ENCODE measurements at places on chromosomes 12 and 14.

- no peak for DNase-seq
These were observed 543.9 kb upstream of the LRFN5 start for GRCh38 chr14:41062826-41063225.

- DNase-seq: no peak
These were observed 6.2 kb upstream of the PTGER2 start for GRCh38 chr14:52307905-52308304.

DNA sequence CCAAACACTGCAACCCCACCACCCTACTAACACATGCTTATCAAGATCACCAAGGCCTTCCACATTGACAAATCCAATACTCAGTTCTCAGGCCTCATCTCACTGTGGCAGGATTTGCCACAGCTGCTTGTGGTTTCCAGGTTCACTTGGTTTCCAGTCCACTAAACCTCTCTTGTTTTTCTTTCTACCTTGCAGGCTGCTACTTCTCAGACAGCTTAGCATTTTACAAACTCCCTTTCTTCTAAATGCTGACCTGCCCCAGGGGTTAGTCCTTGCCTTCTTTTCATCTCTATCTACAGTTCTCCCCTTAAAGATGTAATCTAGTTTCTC, 84.1 kb downstream of the BCAT1 start:
- no peak for DNase-seq

- peak; percentile 72 for DNase-seq
These were observed 636 bp downstream of the GOLGA3 start for GRCh38 chr12:132827763-132828703.

GRCh38 chr12:105799103-105799502, 339.7 kb downstream of the NUAK1 start:
- no peak for DNase-seq

- DNase-seq: no peak
These were observed 75.6 kb upstream of the TMEM132C start for GRCh38 chr12:128191380-128191779.

DNA sequence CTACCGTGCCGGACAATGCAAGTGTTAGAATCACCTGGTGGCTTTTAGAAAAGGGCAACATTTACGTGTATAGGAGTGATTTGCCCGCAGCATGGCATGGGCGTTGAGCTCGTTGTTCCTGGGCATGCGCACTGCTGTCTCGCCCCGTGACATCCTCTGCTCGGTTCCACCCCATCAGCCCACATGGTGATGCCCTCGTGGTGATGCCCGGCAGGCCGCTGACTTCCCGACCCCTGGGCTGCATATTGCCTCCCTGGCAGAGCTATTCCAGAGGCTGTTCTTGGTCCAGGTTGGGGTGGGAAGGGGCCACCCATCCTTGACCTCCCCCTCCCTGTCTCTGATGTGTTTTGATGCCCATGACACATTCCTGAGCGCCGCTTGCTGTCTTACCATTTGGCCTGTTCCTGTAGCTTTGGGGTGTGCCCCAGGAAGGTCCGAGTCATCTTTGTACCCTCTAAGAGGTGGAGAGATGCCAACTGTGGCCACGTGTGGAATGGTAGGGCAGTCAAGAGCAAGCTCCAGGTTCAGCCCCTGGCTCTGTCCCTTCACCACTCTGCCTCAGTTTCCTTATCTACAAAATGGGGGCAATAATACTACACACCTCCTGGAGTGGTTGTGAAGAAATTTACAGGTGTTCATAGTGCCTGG, 4.8 kb downstream of the HIP1R start:
- DNase-seq: no peak

DNA sequence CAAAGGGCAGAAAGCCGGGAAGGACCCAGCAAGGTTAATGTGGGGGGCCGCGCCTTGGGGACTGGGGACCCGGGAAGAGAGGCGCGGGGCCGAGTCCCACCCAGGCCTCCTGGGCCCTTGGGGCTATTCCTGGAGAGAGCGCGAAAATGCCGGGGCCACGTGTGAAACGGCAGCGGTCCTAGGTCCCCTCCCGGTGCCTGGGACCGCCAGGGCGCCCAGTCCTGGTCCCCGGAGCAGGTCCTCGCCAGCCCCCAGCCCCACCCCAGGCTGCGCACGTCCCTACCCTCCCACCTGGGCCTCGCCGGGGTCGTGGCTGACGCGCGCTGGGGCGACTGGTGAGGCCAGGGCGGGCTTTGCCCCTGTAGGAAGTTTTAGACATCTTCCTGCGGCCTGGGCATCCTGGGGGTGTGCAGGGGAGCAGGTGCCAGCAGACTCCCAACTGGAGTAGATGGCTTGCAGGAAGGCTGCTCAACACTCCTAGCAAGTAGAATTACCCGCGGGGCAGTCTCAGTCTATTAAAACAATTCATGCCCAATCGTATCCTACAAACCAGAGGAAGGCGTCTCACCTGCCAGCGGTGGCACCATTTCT, 708 bp downstream of the FAR2 start:
- DNase-seq: no peak
